ENCODE measurements at places on chromosomes 6 and 20.

DNA sequence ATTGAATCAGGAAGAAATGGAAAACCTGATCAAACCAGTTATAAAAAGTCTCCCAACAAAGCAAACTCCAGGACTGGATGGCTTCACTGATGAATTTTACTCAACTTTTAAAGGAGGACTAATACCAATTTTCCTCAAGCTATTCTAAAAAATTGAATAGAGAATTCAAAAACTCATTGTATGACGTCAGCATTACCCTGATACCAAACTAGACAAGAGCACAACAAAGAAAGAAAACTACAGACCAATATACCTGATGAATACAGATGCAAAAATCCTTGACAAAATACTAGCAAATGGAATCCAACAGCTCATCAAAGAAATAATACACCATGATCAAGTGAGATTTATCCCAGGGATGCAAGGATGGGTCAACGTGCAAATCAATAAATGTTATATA lies 172.9 kb downstream of the FNDC1 start:
- no peak for DNase-seq

DNA sequence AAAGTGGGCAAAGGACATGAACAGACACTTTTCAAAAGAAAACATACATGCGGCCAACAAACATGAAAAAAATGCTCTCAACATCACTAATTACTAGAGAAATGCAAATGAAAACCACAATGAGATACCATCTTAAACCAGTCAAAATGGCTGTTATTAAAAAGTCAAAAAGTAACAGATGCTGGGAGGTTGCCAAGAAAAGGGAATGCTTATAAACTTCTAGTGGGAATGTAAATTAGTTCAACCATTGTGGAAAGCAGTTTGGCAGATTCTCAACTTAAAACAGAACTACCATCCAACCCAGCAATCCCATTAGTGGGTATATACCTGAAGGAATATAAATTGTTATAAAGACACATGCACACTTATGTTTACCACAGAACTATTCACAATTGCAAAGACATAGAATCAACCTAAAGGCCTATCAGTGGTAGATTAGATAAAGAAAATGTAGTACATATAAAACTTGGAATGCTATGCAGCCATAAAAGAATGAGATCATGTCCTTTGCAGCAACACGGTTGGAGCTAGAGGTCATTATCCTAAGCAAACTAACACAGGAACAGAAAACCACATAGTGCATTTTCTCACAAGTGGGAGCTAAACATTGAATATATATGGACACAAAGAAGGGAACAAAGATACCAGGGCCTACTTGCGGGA lies 16.3 kb downstream of the CENPQ start:
- DNase-seq: no peak

DNA sequence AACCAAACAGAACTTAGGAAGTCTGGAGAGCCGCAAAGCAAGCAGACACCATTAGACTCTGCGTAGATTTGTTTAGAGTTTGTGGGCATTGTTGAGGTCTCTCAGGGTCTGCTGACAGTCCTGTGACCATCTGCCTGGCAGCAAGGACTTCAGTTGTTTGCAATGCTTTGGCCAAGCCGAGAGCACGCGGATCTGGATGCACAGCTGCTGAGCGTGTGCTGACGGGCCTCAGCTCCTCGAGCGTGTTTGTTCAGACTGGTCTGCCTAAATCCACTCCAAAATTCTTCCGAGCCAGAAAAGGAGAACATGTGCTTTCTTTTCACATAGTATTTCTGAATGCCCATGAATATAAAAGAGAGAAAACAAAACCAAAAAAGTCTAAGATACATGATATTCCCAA lies 159.0 kb downstream of the ZNF217 start:
- DNase-seq: no peak

GRCh38 chr6:159865226-159865920 lies 25.4 kb upstream of the MAS1 start:
- DNase-seq: no peak

DNA sequence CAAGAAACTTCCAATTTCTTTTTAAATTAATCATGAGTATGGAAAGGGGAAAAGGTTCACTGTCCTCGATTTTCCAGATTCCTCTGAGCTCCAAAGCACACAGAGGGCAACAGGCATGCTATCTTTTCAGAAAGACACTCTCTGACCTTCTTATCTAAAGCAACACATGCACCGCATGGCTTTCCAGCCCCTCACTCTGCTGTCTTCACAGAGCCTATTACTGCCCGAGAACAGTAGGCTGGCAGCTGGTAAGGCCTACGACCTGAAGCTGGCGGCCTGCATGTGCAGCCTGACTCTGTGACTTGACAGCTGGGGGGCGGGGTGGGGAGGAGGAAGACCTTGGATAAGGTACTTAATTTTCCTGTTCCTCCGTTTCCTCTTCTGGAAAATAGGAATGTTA lies 86.3 kb downstream of the ELOVL4 start:
- DNase-seq: no peak

Measured in epithelial cell of prostate (primary cell).